ENCODE measurements at places on chromosomes 7 and 10. TPM values are rescaled to one million over a fixed set of nuclear protein-coding genes. Genes with fewer than 3 reads are reported as not detected.

FOXP2 gene
- total RNA-seq: 1.9 TPM

EXOC4 gene
- total RNA-seq: 29.6 TPM

DKK1 gene
- total RNA-seq: 53.1 TPM

MBL2 gene
- not detected for total RNA-seq

CYREN gene
- total RNA-seq: 42.9 TPM

FGFR2 gene
- 0.34 TPM for total RNA-seq

BMPER gene
- 0.74 TPM for total RNA-seq

DMBT1 gene
- total RNA-seq: not detected

PON3 gene
- not detected for total RNA-seq

CHN2 gene
- under 0.01 TPM for total RNA-seq

CFAP46 gene
- total RNA-seq: 3.9 TPM

ANXA8L1 gene
- total RNA-seq: not detected

ZNF212 gene
- 5.0 TPM for total RNA-seq

CLCN1 gene
- under 0.01 TPM for total RNA-seq

ABI1 gene
- total RNA-seq: 31.7 TPM

PDGFA gene
- total RNA-seq: 6.1 TPM

TCAF2 gene
- 1.5 TPM for total RNA-seq

CXCL12 gene
- total RNA-seq: 10.1 TPM

TMEM176A gene
- 0.15 TPM for total RNA-seq

ST8SIA6 gene
- 0.67 TPM for total RNA-seq

CNPY1 gene
- total RNA-seq: not detected

NODAL gene
- not detected for total RNA-seq

GPRIN2 gene
- total RNA-seq: not detected

PAPSS2 gene
- 41.7 TPM for total RNA-seq

PUS7 gene
- 11.8 TPM for total RNA-seq

FOXI2 gene
- total RNA-seq: not detected

GALNT17 gene
- total RNA-seq: under 0.01 TPM

THSD7A gene
- total RNA-seq: 0.17 TPM

DGKI gene
- total RNA-seq: 1.2 TPM

SPDYE8 gene
- total RNA-seq: not detected

SLC26A5 gene
- total RNA-seq: not detected

MYL10 gene
- not detected for total RNA-seq

EN2 gene
- not detected for total RNA-seq

TRIM50 gene
- not detected for total RNA-seq

MALRD1 gene
- 0.17 TPM for total RNA-seq

PNLIPRP2 gene
- not detected for total RNA-seq

ATRNL1 gene
- 1.6 TPM for total RNA-seq

AEBP1 gene
- total RNA-seq: 31.1 TPM

AHR gene
- 42.2 TPM for total RNA-seq

IFIT1B gene
- total RNA-seq: not detected

SRGN gene
- 110 TPM for total RNA-seq

OR2A12 gene
- not detected for total RNA-seq
